ENCODE measurements at places on chromosomes 16 and 17.

DNA sequence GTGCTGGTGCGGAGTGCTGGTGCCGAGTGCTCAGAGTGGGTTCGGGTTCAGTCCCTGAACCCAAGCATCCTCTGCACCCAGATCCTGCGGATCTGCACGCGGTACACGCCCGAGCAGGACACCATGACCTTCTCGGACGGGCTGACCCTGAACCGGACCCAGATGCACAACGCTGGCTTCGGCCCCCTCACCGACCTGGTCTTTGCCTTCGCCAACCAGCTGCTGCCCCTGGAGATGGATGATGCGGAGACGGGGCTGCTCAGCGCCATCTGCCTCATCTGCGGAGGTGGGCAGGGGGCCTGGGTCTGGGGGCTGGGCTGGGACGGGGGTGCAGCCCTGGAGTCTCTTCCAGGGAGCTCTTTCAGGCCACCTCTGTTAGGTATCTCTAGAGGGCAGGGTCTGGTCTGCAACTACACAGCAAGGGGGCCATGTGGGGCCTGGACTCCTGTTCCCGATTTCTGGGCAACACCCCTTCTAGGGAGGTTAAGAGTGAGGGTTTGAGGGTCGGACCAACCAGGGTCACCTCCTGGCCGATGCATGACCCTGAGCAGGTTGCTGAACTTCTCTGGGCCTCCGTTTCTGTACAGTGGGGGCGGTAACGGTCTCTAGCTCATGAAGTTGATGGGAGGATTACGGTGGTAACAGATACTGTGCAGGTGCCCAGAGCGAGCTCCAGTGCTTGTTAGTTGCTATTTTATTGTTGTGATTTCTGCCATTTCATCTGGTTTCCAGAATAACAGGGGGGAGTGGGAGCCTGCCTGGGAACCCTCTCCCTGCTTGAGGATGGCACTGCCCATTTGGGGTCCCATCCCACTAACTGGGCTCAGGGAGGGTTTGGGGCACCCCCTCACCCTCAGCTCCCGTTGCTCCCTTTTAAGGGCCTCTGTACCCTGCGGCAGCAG lies 10.1 kb downstream of the GJD3 start:
- no peak for DNase-seq

GRCh38 chr17:784143-784542 lies 2.0 kb downstream of the MRM3 start:
- DNase-seq = no peak

DNA sequence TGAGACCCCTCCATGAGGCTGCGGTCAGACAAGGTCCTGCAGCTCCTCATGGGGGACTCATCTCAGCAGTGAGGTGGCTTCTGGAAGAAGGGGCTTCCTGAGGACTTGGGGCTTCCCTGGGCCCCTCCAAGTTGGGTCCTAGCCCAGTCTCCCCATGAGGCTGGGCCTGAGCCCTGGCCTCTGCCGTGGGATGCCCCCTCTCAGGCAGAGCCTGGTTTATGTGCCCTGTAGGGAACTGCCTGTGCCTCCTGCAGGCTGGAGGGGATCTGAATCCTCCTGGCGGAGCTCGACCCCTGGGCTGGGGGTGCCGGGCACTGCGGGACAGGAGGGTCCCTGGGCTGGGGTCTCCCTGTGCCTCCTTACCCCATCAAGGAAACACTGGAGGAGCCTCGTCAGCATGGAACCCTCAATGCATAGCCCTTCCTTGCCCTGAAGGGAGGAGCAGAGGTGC lies 45.8 kb downstream of the TNFRSF13B start:
- no peak for DNase-seq

DNA sequence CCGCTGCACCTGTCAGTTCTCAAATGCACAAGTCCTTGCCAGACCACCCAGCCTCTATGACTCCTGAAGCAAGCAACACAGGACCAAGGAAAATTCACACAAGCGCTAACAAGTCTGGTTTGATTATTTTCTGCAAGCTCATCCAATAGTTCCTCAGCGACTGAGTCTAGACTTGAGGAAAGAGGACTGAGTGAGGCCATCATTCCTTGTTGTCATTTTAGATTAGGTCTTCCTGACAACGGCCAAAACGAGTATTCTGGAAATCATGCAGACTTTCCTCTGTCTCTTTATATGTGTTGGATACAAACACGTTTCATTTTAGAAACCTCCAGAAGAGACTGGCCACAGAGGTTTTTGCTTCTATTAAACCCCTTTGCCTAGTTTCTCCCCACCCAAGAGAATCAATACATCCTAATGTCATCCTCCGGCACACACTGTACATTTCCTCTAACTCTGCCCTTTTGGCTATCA lies 561 bp downstream of the CCDC47 start:
- no peak for DNase-seq

GRCh38 chr16:72836985-72837384 lies 210.9 kb downstream of the ZFHX3 start:
- DNase-seq = no peak

- DNase-seq = no peak
These were observed 497 bp downstream of the CES1 start for GRCh38 chr16:55832425-55832772.

GRCh38 chr16:86243571-86244154 lies 266.7 kb upstream of the FOXF1 start:
- no peak for DNase-seq

GRCh38 chr17:65794572-65794971 lies 233.1 kb upstream of the AXIN2 start:
- no peak for DNase-seq

DNA sequence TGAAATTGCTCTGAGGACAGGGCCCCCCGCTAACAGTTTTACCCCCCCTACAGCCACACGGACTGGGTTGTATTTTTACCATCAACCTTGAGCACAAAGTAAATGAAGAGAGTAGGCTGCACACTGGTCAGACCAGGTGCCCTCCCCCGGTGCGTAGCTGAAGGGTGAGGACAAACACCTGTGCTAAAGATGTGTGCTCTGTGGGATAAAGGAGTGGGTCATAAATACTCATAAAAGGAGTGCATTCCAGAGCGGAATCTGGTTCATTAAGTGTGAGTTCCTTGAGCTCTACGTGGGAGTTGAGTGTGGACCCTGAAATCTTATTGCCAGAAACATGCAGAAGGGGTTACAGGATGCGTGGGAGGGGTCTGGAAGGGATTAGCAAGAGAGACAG lies 217.0 kb downstream of the CCDC182 start:
- DNase-seq = no peak

- no peak for DNase-seq
These were observed 5.7 kb downstream of the GPR179 start for GRCh38 chr17:38338053-38338452.

DNA sequence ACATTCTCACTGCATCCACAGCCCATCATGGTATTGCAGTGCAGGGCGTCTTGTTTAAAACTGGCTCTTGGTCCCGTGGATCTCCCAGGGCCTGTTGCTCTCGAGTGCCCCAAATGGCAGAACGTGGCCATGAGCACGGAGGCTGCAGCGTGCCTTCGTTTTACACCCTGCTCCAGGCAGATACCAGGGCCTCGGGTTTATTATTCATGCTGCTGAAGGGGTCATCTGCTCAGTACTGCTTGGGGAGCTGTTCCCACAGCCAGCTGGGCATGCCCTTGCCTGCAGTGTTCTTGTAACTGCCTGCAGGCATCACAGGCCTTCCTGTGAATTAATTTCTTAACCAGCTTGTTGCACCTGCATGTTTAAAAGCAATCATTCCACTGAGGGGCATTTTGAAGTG lies 129.7 kb upstream of the CHMP6 start:
- peak; percentile 42 for DNase-seq

GRCh38 chr17:77485089-77485833 lies 344.5 kb downstream of the SEC14L1 start:
- DNase-seq = no peak

- DNase-seq = no peak
These were observed 66.9 kb downstream of the RNF213 start for GRCh38 chr17:80327518-80327917.

DNA sequence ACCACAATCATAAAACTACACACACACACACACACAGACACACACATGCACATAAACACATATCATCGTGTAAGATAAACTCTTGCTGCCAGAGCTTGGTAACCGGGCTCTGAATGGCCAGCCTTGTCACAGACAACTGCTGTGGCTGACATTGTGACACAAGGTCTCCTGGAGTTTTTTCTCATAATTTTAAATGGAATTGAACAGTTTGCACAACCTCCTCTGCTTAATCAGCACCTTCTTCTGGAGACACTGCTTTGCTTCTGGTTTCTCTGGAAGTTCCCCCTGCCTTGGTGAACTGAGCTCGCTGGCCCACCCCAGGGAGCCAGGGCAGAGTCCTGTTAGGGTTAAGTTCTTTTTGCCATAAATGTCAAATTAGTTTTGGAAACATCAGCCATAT lies 115.4 kb downstream of the UTP18 start:
- no peak for DNase-seq

- DNase-seq = no peak
These were observed 788 bp upstream of the EXOC3L1 start for GRCh38 chr16:67190448-67191399.

GRCh38 chr16:64278196-64278595 lies 843.7 kb downstream of the CDH11 start:
- no peak for DNase-seq

- no peak for DNase-seq
These were observed 8.0 kb upstream of the GNA13 start for GRCh38 chr17:65064452-65065019.

- no peak for DNase-seq
These were observed 9.7 kb downstream of the PRR29 start for GRCh38 chr17:64007838-64008282.

- no peak for DNase-seq
These were observed 51.8 kb downstream of the VAC14 start for GRCh38 chr16:70749006-70749678.

GRCh38 chr17:69552986-69553667 lies 138.6 kb downstream of the MAP2K6 start:
- no peak for DNase-seq

DNA sequence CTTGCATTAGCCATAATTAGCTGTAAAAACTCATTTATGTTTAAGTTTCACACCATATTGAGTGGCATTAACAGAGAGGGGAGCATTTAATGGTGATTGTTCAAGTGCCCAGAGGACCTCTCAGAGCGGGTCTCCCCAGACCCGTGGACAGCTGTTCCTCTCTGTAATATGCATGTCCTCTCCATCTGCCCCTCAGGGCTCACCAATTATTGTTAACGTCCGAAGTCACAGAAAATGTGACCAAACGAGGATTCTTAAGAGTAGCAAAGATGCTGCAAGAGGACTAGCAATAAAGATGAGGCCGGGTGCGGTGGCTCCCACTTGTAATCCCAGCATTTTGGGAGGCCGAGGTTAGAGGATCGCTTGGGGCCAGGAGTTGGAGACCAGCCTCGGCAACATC lies 130.2 kb downstream of the CPPED1 start:
- no peak for DNase-seq

DNA sequence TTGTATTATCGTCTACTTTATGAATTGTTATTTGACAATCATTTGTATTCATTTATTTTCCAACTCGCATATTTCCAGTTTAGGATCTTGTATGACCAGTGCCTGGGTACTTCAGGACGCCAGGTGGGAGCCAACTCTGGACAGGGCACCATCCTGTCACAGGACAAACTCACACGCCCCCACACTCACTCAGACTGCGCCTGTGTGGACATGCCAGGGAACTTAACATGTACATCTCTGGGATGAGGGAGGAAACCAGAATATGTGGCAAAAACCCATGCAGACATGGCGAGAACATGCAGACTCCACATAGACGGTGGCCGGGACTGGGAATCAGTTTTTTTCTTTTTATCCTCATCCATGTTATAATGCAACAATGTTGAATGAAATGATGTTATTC lies 68.5 kb downstream of the CLEC16A start:
- no peak for DNase-seq

DNA sequence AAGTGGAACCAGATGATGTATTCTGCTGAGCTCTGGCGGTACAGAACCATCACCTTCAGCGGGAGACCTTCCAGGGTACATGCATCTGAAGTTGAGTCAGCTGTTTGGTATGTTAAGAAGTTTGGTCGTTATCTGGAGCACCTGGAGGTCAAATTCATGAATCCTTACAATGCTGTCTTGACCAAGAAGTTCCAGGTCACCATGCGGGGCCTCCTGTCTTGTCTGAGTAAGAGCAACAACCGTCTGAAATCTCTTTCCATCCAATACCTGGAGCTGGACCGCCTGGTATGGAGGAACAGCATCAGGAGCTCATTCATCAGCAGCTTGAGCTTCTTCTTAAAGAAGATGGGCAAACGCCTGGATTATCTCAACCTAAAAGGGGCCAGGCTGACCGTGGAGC lies 4.0 kb downstream of the FBXO39 start:
- no peak for DNase-seq

DNA sequence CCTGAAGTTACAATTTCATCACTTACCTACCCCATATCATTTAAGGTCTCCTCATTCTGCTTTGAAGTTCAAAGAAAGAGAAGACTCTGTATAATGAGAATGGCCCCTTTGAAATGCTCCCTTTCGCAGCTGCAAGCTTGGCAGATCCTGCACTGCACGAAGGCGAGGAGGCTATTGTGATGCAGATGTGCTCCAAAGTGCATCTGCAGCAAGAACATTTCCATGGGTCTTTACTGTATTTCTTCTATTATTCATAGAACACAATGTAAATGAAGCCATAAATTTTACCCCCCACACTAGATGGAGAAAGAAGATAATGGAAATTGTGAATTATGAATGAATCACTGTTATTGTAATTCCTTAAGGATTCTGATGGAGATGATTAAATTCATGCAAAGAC lies 178.7 kb downstream of the CHD9NB start:
- no peak for DNase-seq

GRCh38 chr16:17607075-17607509 lies 136.3 kb upstream of the XYLT1 start:
- no peak for DNase-seq

GRCh38 chr17:76707985-76708807 lies 2.6 kb downstream of the MXRA7 start:
- DNase-seq = no peak

DNA sequence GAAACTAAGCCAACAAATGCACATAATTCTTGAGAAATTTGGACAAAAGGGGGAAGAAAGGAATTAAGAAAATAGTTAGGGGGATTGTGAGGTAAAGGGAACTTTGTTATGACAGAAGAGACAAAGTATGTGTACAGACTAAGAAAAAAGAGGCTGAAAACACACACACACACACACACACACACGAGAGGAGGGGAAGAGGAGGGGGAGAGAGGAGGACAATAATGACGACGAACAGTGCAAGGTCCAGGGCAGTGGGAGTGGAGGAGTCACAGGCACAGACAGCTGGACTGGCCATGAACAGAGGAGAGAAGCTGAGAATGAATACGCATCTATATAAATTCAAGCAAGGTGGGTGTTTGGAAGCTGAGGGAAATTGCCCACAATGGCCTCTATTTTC lies 44.6 kb downstream of the MARVELD3 start:
- DNase-seq = no peak

GRCh38 chr17:80264205-80265075 lies 3.8 kb downstream of the RNF213 start:
- peak; percentile 76 for DNase-seq

GRCh38 chr17:75502072-75502720 lies 13.1 kb downstream of the CASKIN2 start:
- DNase-seq = no peak

DNA sequence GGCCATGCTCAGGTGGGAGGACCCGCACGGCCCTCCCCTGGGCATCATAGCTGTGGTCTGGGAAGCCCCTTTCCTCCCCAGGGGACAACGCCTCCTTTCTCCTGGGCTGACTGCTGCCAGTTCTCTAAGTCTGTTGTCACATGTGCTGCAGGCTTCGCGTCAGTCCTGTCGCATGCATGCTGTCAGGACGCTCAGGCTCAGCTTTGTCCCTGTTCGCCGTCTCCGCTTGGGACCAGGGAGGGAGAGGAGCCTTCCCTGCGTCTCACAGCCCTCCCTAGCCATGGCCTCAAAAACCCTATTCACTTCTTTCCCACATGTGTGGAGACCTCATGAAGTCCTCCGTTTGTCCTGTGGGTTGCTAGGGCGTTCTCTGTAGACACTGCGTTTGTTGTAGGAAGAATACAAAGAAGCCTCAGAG lies 21.4 kb downstream of the LDHD start:
- DNase-seq = no peak
